ENCODE measurements at places on chromosomes 11 and 22. TPM values are rescaled to one million over a fixed set of nuclear protein-coding genes. Genes with fewer than 3 reads are reported as not detected.

Gene OR51B4
- polyA plus RNA-seq: not detected

Gene MIAT
- 0.11 TPM for polyA plus RNA-seq

Gene PANX2
- 9.5 TPM for polyA plus RNA-seq

Gene TMEM126B
- polyA plus RNA-seq: 69.0 TPM

Gene APOBEC3G
- 7.1 TPM for polyA plus RNA-seq

Gene ANGPTL5
- polyA plus RNA-seq: not detected

Gene SPON1
- 14.9 TPM for polyA plus RNA-seq

Gene FAM76B
- polyA plus RNA-seq: 13.4 TPM

Gene POU2AF1
- not detected for polyA plus RNA-seq

Gene WNT11
- 87.9 TPM for polyA plus RNA-seq

Gene ADM2
- polyA plus RNA-seq: 0.10 TPM

Gene MMP12
- polyA plus RNA-seq: not detected

Gene KRTAP5-8
- not detected for polyA plus RNA-seq

Gene MMP27
- polyA plus RNA-seq: not detected

Gene ADAMTS15
- 2.4 TPM for polyA plus RNA-seq

Gene LIPT2
- 22.5 TPM for polyA plus RNA-seq

Gene C22orf31
- not detected for polyA plus RNA-seq
